Kidney capillary endothelial cell (primary cell): ENCODE measurements at places on chromosomes 4 and X.
A peak's percentile ranks its signal among the peaks of the same experiment; 100 is the strongest.

- peak; percentile 15 for DNase-seq
These were observed 81.0 kb upstream of the ZDHHC15 start for GRCh38 chrX:75603833-75604232.

- peak; percentile 79 for DNase-seq
These were observed 2.4 kb downstream of the FRAS1 start for GRCh38 chr4:78059524-78059889.

DNA sequence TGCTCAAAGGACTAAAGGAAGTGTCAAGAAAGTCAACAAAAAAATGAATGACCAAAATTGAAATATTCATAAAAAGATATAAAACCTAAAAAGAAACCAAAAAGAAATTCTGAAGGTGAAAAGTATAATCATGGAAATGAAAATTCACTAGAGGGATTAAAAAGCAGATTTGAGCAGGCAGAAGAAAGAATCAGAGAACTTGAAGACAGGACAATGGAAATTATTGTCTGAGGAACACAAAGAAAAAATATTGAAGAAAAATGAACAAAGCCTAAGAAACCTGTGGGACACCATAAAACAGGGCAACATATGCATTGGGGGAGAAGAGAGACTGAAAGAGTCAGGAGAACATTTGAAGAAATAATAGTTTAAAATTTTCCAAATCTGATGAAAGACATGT, 9.9 kb upstream of the SPON2 start:
- DNase-seq: no peak

DNA sequence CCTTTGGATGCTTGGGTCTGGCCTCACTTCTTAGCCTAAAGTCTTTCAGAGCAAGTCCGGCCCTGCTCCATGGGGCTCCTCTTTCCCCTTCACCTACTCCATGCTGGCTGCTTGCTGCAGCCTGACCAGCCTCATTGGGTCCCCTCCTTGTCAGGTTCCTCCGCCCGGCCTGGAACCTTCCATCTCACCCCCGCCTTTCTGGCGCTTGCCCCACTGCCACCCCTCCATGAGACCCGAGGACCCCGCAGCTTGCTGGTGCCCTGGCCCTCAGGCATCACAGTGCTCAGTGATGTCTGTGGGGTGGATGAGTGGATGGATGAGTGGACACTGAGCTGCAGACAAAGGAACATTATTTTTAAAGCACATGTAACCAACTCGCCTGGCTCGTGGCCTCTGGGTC, 24.7 kb downstream of the SORCS2 start:
- DNase-seq: no peak

- no peak for DNase-seq
These were observed 373.1 kb downstream of the NAF1 start for GRCh38 chr4:162793571-162793970.

DNA sequence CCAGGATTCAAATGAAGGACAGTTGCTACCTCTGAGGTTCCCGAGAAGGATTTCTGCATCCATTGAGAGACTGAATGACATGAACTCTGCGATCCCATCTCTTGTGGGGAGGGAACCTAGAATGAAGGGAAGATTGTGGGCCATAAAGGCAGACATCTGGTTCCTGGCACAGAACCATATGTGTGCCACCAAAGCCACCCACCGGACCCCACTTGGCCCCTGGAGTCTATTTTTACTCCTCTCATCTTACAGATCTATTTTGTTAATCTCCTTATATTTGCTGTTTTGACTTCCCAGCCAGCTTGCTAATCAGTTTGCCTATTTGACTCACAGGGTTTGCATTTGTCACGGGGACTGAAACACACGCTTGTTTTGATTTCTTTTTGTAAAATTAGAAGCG, 7.3 kb downstream of the SOD3 start:
- no peak for DNase-seq

GRCh38 chrX:30212172-30212571, 3.2 kb upstream of the MAGEB2 start:
- DNase-seq: no peak

GRCh38 chr4:148095346-148095923, 346.8 kb downstream of the NR3C2 start:
- no peak for DNase-seq

GRCh38 chr4:128385683-128386304, 98.2 kb upstream of the PGRMC2 start:
- DNase-seq: no peak

GRCh38 chr4:108972613-108973283, 209.9 kb upstream of the ETNPPL start:
- no peak for DNase-seq

GRCh38 chr4:8666581-8666980, 74.0 kb downstream of the CPZ start:
- no peak for DNase-seq

- no peak for DNase-seq
These were observed 60.8 kb downstream of the GPC3 start for GRCh38 chrX:133924548-133924947.

DNA sequence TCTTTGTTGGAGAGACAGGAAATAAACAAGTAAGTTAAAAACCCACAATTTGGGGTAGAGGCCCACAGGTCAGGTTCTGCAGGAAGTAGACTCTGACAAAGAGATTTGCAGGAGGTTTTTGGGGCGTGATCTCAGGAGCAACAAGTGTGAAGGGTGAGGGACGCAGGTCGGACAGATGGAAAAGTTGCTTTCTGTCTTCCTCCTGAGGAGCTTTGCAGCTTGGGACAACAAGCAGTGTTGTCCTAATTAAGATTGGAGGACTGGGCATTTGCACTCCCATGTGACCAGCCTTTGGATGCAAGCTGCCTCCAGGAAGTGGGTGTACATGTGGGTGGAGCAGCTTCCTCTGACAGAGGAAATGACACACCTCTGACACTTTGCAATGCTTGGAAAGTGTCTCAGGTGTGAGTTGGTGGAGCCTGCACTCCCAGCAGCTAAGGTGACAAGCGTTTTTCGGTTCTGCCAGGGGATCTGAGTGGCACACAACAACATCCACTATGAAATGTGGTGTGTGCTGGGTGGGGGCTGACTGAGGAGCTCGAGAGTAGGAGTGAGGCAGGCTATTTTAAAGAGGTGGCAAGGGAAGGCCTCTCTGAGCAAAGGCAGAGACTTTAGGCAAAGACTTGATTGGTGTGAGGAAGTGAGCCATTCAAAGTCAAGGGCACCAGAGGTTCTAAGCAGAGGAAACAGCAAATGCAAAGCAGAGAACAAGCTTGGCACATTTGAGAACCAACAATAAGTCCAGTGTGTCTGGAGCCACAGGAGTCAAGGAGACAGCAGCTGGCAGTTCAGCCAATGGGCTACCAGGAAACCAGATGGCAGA, 339.8 kb upstream of the GATB start:
- peak; percentile 86 for DNase-seq

DNA sequence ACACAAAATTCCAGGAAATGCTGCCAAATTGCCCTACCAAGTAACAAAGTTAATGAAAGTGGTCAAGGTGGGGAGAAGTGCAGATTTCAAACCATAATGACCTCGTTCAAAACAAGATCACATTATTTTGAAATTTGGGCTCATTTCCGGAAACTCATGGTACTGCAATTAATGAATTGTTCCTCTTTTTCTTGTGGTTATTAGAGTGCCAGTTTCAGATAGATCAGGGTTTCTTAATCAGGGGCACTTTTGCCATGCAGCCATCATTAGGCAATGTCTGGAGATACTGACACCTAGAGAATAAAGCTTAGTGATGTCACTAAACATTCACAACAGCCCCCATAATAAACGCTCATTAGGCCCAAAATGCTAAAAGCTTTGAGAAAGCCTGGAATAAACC, 381.5 kb upstream of the GALNT7 start:
- DNase-seq: no peak

- no peak for DNase-seq
These were observed 115.8 kb upstream of the INPP4B start for GRCh38 chr4:142961866-142962265.

- DNase-seq: no peak
These were observed 87.0 kb downstream of the RNF150 start for GRCh38 chr4:141046255-141046654.

DNA sequence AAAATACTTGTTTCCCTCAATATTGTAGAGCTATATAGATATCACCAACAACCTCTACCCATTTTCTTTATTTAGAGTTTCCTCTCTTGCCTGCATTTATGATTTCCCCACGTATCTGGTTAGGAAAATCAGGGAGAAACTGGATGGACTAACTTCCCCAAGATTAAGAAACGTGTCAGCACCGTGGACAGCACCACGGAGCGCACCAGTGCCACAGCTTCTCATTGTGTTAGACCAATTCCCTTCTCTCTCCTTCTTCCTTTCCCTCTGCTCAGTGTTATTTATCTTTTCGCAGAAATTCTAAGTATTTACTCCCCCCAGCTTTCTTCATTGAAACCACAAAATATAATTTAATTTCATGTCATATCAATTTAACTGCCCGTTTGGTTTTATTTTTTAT, 568.6 kb upstream of the BOD1L1 start:
- DNase-seq: peak; percentile 40

DNA sequence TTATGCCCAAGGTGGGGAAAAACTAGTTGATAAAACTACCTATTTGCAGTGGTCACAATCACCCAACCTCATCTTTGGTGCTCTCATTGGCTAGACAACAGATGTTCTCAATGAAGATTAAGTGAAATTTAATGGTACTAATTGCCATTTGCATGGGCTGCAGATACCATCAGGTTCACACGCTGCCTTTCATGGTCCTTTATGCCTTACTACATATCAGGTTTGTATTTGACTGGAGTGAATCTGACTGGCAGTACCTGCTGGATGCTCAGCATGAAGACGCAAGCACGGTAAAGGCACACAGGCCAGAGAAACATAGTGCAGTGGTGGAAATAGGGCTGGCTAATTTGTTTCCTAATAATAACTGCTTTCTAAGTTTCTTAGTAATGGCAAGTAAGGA, 48.3 kb downstream of the DCX start:
- DNase-seq: no peak

DNA sequence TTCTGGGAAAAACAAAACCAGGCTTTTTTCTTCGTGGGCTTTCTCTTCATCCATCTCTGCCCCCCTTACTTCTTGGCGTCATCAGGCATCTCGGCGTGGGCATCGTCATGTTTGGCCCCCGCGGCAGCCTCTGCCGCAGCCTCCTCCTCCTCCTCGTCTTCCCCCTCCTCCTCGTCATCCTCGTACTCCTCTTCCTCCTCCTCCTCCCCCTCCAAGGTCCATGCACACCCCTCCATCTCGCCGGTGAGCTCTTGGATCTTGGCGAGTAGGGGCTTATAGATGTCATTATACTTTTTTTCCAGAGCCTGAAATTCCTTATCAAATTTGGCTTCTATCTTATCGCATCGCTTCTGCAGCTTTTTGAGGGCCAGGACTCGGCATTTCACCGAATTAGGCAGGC, 488 bp downstream of the NAP1L5 start:
- no peak for DNase-seq

DNA sequence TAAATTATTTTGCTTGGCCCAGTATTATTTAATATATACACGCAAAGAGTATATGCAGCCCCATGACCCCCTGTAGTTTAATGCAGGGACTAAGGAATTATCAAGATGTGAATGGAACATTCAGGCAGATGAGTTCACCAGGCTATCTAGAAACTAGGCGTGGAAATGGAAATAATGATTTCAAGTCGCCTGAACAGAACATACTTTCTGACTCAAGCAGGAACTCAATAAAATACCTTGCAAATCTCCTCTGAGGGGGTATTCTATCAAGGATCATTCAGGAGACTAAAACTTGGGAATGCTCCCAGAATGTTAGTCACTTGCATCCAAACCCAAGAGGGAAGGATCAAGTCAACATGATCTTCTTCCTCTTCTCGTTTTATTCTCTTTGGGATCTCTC, 59.6 kb upstream of the RASSF6 start:
- DNase-seq: no peak

- DNase-seq: no peak
These were observed 45.5 kb upstream of the RBM47 start for GRCh38 chr4:40675166-40675565.

DNA sequence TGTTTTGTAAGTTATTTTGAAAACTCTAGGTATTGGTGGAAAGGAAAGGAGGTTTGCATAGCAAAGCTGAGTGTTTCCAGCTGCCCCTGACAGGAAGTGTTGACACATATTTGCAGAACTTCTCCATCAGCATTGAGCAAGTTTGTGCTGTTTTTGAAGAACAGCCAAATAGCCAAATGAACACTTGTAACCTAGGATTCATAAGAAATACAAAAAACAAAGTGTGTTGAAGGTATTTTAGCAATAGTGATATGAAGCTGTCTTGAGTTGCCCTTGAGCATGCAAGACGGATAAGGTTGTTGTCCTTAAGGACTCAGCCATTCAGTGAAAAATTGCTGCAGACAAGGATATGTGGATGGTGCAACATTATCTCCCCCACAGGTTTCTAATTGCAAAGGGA, 68.3 kb upstream of the PGM2 start:
- DNase-seq: no peak

DNA sequence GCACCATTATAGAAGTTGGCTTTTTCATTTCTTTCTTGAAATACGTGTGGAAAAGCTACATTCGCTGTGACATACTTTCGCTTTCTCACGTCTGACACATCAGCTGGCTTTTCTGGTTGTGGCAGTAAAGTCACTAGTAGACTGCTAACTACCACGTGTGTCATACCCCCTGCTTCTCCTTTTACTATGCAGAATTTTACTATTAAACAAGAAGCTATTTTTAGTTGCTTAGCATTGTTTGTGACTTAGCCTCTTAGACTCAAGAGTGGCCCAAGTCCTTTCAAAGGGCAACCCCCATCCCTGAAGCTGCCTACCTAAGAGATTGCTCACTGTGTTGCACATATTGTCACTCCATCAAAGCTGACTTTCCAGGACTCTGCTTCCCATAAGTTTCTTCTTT, 2.1 kb upstream of the IL2 start:
- DNase-seq: peak; percentile 10

GRCh38 chr4:151646322-151646721, 114.5 kb downstream of the GATB start:
- no peak for DNase-seq

GRCh38 chr4:26208237-26208994, 112.4 kb upstream of the RBPJ start:
- DNase-seq: no peak

GRCh38 chr4:89123451-89123851, 12.1 kb downstream of the TIGD2 start:
- DNase-seq: no peak

- DNase-seq: no peak
These were observed 25.6 kb downstream of the SPATA18 start for GRCh38 chr4:52076731-52077130.

DNA sequence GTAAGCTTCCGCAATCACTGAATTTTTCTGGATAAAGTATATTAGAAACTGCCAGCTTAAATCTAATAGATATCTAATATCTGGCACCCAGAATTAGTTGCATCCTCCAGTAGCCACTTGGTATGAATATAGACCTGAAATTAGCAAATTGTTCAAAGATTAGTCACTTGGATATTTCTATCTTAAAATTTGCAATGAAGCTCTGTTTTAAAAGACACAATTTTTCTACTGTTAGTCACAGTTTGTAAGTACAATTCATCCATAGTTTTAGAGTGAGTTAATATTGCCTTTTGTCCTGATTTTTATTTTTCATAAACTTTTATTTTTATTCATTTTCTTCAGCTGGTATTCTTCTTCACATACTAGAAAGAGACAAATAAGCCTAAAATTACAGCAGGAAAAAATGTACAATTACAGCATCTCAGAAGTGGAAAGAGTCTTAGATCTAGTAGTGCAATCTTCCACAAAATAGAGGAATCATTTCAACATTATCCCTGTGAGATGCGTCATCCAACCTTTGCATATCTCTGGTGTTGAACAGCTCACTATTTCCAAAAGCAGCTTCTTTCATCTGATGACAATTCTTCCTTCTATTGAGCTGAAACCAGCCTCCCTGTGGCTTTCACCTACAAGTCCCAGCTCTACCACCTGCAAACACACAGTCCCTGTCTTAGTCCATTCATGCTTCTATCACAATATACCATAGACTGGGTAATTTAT, 190.0 kb upstream of the AR start:
- no peak for DNase-seq
